HCEC 1CT (cell line): ENCODE measurements at places on chromosomes 11 and 22.
A peak's percentile ranks its signal among the peaks of the same experiment; 100 is the strongest.

GRCh38 chr11:94151903-94152677, 23.4 kb downstream of the PANX1 start:
- peak; percentile 85 for DNase-seq

- DNase-seq, result no peak
These were observed 59.8 kb downstream of the SLC25A17 start for GRCh38 chr22:40759294-40759840.

GRCh38 chr11:70001246-70001645, 76.9 kb upstream of the ANO1 start:
- no peak for DNase-seq

GRCh38 chr22:50218153-50218995, 17.6 kb downstream of the SELENOO start:
- DNase-seq, result no peak

DNA sequence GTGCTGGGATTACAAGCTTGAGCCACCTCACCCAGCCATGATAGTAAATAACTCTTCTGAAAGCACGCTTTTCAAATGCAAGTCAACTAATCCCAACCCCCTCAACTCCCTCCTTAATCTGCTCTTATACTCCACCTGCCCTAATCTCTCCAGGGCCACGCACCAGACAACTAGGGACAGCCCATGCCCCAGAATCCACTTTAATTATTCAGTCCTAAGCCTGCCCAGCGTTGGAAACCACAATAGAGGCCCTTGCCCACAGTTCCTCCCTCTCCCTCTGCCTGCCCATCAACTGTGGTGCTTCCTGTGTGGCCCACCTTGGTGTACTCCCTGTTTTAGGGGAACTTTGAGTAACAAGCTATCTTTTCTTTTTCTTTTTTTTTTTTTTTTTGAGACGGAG, 2.7 kb upstream of the VPREB3 start:
- no peak for DNase-seq
